ENCODE measurements at places on chromosomes 13 and 19.

DNA sequence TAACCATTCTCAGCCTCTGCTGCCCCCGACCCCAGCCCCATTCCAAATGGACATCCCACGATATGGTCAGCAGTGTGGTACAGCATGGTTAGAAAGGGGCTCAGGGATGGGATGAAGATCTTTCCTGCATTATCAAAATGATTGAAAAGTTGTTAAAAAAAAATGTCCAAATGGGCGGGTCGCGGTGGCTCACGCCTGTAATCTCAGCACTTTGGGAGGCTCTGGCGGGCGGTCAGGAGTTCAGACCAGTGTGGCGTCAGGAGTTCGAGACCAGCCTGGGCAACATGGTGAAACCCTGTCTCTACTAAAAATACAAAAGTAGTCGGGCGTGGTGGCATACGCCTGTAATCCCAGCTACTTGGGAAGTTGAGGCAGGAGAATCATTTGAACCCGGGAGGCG, 54.3 kb upstream of the ZNF254 start:
- DNase-seq, result no peak

GRCh38 chr13:41587490-41587889, 130.1 kb downstream of the RGCC start:
- no peak for DNase-seq

DNA sequence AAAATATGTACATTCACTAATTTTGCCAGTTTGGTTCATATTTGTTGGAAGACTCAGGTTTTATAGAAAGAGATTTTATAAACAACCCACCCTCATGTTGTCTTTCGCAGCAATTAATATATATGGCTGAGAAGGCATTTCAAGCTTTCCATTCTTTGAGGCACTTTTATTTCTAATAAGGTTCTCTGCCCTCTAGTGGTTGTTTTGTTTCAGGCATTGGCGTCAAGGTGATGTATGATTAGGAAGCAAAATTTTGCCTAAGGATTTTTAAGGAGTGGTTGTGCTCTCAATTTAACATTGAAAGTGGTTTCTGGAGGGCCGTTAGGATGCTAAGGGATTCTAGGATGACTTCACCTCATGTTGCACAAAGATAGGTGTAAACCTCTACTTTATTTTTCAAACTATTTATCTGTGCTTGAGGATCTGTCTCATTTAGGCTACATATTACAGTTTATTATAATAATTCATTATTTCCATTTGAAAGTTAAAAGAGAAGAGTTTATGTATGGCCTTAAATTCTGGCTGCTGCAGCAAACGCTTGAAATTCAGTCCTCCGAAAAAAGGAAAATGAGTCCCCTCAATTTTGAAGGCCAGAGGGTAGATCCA, 35.9 kb downstream of the OXGR1 start:
- DNase-seq, result peak; percentile 33

DNA sequence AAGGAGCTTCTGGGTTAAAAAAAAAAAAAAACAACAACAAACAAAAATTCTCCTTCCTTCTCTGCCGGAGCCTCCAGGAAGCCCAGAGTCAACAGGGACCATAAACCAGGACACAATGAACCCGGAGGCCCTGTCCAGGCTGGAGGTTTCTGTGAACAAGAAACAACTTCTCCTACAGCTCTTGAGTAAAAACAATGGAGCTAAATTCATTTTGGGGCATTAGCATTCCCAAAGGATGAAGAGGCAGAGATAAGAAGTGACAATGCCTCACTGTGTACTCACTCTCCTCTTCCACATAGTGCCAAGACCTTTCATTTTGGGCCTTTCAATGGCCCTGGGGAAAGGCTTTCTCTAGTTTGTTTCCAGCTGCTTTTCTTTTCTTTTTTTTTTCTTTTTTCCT, 9.0 kb downstream of the RHPN2 start:
- DNase-seq, result no peak

DNA sequence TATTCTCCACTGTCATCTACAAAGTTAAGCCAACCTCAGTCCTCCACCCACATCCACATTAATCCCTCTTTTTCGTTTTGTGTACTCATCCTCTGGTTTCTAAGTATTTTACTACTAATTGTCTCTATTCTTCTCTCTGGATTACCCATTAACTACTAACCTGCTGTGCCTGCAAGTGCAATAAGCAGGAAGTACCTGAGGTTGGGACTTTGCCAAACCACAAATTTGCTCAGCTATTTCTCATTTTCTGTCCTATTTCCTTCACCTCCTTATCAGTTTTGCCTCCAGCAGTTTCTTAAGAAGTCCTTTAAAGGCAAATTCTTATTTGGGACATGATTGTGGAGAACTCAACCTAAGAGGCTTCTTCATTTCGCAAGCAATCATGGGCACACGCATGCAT, 1708.9 kb downstream of the SLITRK5 start:
- no peak for DNase-seq

- no peak for DNase-seq
Observed at GRCh38 chr19:41956621-41957020, 2.5 kb downstream of the RABAC1 start.

DNA sequence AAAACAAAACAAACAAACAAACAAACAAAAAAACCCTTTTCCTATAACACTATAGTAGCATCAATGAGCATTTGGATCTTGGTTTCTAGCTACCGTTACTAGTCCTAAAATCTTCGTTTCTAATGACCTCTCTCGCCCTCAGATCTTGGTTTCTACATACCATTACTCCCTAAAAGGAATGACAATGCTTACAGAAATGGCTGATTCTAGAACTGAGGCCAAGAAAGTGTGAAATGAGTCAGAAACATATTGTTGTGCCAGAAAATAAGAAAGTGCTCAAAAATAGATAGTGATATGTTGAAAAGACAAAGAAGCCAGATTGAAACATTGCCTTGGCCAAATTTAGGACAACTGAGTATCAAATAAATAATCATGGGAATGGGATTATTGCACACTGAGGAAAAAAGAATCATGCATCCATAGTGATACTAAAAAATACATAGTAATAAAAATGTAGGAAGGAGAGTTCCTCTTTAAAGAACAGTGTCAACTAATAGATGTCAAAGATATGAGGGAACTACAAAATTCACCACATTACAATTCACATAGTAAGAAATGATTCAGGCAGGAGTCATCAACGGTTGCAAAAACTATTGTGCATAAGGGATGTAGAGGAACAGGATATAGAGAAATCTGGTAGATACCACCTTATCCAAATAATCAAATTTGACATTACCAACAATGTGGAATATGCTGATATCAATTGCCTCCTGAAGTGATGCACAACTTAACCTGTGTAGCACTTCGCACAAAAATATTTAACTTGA, 386.6 kb downstream of the DIAPH3 start:
- DNase-seq, result peak; percentile 89

DNA sequence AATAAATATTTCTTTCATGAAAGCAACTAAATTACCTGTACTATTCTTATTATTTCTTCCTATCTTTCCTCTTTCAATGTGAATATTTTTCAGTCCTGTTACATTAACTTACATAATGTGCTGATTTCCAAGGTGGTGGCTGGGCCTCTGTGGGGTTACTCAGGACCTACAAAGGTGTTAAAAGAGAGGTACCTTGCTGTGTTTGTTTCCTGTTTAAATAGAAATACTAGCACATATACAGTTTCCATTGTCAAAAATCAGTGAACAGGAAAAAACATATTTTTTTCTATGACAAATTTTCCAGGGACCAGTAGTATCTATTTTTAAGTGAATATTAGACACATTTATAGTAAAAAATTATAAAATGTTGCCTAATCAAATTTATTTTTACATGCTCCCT, 8.7 kb upstream of the PCDH9 start:
- DNase-seq, result no peak

All from fibroblast of skin of right biceps (primary cell).